ENCODE measurements at places on chromosomes 6 and 20.

DNA sequence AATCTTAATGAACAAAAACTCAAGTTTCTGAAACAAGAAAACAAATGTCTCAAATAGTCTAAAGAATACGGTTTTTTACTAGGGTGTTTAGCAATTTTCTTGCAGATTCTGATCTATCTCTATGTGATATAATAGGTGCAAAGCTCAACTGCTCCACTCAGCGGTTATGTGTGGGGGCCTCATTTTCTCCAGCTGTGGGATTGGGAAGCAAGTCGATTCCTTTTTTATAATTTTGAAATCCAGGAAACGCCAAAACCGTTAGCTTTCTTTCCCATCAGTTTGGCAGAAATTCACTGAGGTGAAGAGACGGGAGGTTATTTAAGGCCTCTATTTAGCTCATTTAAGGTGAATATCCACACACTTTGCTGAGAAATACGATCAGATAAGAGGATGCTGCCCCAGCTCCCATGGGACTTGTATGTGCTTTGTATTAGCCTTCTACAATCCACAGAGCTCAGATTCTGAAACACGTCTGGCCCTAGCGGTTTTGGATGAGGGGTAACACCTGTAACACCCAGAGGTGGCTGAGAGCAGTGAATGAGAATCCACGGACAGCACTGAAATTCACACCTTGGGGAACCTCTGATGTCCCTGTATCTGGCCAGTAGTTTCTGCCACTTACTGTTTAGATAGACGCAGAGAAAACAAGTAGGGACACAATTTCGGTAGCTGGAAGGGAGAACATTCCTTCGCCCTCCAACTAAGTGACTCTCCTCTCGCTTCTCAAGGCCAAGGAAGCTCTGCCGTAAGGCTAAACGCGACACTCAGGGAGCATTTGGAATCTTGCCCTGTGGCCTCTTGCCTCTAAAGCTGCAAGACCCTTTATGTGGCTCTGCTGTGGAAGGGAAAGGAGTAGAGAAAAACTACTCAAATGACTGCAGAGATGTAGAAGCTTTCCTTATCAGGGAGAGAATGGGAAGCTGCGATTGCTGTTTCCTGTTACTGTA is 6.5 kb upstream of the BCAS4 start:
- DNase-seq = no peak

- no peak for DNase-seq
These were observed 4.2 kb downstream of the FOXC1 start for GRCh38 chr6:1613688-1614447.

- DNase-seq = no peak
These were observed 167.7 kb upstream of the SUPT3H start for GRCh38 chr6:45545416-45545815.

DNA sequence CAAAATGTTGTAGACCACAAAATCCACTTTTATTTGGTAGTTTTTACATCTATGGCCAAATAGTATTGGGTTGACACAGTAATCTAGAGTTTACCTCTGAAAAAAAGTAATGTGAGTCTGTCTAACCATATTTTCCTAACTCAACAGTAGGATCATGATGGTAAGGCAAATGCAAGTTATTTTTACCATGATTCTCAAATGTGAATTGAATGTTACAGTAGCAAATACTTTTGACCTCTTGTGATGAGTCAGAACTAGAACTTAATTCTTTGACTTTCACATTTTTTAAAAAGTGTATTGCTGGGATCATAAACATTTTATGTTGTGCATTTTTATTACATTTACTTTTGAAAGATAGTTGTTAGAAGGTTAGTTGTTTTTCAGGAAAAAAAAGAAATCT is 22.0 kb downstream of the RNF146 start:
- no peak for DNase-seq

- DNase-seq = no peak
These were observed 407.7 kb upstream of the HTR1E start for GRCh38 chr6:86529635-86530034.

- DNase-seq = no peak
These were observed 101.3 kb upstream of the MLN start for GRCh38 chr6:33905071-33905609.

DNA sequence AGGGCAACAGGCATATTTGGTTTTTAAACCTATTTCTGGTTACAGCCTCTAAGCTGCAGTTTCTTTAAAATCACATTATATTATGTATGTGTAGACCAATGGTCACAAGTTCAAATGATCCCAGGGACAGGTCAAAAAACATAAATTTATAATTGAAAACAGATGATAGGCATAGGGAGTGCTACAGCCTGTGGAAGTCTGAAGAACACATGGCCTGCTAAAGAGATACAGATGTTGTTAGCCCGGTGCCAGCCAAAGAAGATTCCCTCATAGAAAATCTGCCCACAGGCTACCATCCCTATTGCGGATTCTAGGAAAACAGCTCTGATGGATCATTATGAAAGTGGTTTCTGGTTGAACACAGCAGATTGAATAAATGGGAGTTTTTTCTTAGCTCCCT is 65.3 kb downstream of the NRSN1 start:
- DNase-seq = no peak

DNA sequence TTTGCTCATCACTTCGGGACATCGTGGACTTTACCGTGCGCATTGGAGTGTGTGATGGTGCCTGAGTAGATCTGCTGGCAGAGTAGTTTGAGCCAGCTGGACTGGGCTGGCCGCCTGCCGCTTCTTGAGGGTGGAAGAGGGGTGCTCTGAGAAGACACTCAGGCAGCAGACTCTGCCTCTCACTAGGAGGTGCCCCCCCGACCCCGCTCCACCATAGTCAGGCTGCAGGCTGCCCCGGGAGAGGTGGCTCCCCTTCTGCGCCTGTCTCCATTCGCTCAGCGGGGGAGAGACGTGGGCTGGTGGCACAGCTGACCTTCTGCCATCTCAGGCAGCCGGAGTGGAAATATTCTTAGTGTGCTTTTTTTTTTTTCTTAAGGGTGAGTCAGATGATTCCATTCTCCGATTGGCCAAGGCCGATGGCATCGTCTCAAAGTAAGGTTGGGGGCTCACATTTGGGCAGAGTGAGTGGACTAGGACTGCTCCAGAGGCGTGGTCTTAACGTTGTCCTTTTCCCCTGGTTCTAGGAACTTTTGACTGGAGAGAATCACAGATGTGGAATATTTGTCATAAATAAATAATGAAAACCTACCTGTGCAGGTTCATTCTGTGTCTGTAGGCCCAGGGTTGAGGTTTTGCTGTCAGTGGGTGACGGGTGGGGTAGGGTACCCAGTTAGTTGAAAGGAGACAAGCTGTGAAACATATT is 1.2 kb downstream of the RPS21 start:
- no peak for DNase-seq

GRCh38 chr6:89566930-89567629 is 71.5 kb downstream of the LYRM2 start:
- no peak for DNase-seq

- DNase-seq = peak; percentile 71
These were observed at the start of gene CCNC for GRCh38 chr6:99568103-99568933. TSS of gene CCNC (minus strand) at chr6:99568660. CDS start at chr6:99568527, 133 bp downstream.

- no peak for DNase-seq
These were observed 13.0 kb upstream of the MRPS10 start for GRCh38 chr6:42230345-42231321.

DNA sequence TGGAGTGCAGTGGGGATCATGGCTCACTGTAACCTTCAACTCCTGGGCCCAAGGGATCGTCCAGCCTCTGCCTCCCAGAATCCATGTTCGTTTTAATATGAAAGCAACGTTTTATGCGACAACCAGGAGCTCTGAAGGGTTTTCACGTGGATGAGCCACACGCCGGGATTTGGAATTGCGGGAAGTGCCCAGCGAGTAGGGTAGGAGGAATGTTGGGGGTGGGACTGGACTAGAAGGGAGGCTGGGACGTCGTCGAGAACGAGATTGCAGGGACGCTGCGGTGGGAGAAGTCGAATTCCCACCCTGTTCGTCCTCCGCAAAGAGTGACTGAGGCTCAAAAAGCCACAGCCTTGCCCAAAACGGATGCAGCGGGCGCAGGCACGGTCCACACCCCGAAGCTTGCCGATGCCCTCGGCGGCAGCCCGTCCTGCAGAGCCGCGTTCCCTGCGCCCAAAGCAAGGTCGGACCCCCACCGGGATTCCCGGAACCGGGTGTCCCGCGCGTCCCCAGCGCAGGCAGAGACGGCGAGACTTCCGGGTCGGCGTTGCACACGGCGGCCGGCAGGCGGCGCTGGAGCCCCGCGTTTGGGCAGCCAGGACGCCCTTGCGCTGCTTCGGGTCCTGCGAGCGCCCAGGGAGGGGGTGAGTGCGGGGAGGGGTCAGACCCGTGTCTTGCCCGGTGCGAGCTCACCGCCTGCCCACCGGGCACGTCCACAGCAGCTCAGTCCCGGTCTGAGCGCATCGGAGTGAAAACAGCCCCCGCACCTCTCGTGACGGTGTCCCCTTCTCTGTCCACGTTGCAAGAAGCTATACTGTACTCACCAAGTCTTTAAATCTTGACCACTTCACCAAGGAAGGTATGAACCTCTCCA is 87.8 kb downstream of the DHX35 start:
- DNase-seq = peak; percentile 77

DNA sequence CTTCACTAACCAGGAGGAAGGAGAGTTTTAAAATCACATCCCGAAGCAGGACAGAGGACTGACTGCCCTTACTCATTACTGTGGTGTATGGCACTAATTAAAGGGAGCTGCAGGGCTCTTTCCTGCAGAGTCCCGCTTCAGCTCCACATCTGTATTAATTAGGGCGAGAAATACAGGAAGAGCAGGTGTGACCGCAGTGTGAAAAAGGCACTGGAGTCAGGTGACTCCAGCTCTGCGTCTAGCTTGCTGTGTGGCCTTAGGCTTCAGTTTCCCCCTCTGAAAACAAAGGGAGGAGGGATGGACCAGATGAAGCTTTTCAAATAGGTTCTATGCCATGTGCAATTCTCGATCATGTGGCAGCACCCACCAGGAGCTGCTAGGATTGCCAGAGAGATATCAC is 34.0 kb downstream of the KIAA1755 start:
- no peak for DNase-seq

GRCh38 chr6:45969026-45969425 is 46.6 kb downstream of the CLIC5 start:
- DNase-seq = no peak

- no peak for DNase-seq
These were observed 2.2 kb downstream of the TAF4 start for GRCh38 chr20:62063315-62063980.

- DNase-seq = peak; percentile 43
These were observed 21.7 kb downstream of the VPS52 start for GRCh38 chr6:33249732-33250630.

- no peak for DNase-seq
These were observed 38.6 kb upstream of the EYS start for GRCh38 chr6:65745614-65746013.

Data from hematopoietic multipotent progenitor cell treated with erythropoietin and hydrocortisone succinate and interleukin-3 and kit ligand, for 17 days (in vitro differentiated cells).